ELR (cell line): ENCODE measurements at places on chromosomes 1 and 21.
A peak's percentile ranks its signal among the peaks of the same experiment; 100 is the strongest.

- no peak for DNase-seq
Observed at GRCh38 chr1:178796013-178796412, 71.0 kb downstream of the RALGPS2 start.

GRCh38 chr1:183168308-183168707 lies 17.8 kb upstream of the LAMC2 start:
- no peak for DNase-seq

DNA sequence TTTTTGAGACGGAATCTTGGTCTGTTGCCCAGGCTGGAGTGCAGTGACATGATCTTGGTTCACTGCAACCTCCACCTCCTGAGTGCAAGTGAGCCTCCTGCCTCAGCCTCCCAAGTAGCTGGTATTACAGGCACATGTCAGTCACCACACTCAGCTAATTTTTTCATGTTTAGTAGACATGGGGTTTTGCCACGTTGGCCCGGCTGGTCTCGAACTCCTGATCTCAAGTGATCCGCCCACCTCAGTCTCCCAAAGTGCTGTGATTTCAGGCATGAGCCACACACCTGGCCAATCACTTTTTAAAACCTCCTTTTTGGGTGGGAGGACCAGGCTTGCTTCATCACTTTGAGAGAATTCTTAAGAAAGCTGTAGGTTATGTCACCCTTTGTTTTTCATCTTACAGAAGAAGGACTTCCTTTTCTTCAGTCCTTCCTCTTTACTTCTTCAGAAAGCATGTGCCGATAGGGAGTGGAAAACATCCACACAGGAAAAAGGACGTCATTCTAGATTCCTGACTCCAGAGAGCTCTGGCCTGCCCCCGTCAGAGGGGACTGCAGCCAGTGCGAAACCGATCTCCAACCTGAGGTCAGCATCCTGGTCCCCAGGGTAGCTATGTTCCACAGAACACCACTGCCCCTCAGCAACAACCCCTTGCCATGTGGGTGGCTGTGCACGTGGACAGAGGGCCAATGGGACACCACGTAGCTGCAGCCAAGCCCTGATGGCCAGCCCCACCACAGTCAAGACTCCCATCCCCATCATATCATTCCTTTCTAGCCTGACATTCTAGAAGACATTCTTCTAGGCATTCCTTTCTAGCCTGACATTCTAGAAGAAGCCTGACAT lies 21.9 kb downstream of the NCF2 start:
- DNase-seq, result no peak

- DNase-seq, result no peak
Observed at GRCh38 chr1:103917795-103918194, 168.1 kb downstream of the AMY1C start.

DNA sequence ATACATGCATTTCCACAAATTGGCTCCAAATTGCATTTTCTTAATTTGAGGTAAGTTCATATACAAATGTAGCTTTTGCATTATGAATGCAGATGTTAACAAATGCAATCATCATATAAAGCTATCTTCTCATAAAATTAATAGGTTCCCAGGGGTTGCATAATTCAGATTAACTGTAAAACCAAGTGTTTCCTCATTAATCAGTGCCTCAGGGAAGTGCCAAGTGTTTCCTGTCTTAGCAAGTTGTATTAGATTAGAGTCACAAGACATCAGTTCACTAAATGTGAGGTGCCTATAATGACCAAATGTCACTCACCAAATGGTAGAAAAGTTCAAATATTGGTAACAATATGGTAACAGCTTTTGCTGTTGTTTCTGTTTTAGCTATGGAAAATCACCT lies 140.8 kb downstream of the PTGER3 start:
- DNase-seq, result no peak

- DNase-seq, result no peak
Observed at GRCh38 chr1:38746941-38747600, 112.5 kb downstream of the RRAGC start.

- peak; percentile 88 for DNase-seq
Observed at GRCh38 chr1:24149866-24150233, 6.9 kb upstream of the IL22RA1 start.

DNA sequence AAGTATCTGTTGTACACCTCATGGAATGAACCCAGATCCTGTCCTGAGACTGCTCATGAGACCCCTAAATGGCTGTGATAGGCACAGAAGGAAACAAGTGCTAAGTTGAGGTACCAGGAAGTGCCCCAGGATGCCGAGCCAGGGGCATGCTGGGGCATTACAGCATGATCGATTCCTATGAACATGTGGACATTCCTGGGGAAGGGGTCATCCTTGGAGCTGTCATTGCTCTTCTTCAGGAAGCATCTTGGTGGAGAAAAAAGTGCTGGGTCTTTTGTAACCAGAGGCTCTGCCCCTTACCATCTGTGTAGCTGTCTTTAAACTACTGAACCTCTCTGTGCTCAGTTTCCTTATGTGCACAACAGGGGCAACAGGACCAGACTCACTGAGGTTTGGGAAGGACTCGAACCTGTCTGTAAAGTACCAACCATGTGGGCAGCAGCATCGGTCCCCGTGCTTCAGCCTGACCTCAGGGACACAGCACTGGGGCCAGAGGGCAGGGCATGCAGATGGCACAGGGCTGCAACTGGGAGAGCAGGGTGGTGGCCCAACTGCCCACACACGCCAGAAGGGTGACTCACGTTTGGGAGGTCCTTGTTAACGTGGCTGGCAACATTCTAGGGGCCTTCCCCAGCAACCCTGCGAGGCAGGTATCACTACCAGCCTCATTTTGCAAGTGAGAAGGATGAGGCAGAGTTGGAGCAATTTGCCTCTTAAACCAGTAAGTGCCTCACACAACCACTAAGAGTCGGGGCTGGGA lies 142.3 kb upstream of the EDN2 start:
- DNase-seq, result peak; percentile 76

- DNase-seq, result no peak
Observed at GRCh38 chr1:6392809-6393399, 663 bp downstream of the ACOT7 start.

DNA sequence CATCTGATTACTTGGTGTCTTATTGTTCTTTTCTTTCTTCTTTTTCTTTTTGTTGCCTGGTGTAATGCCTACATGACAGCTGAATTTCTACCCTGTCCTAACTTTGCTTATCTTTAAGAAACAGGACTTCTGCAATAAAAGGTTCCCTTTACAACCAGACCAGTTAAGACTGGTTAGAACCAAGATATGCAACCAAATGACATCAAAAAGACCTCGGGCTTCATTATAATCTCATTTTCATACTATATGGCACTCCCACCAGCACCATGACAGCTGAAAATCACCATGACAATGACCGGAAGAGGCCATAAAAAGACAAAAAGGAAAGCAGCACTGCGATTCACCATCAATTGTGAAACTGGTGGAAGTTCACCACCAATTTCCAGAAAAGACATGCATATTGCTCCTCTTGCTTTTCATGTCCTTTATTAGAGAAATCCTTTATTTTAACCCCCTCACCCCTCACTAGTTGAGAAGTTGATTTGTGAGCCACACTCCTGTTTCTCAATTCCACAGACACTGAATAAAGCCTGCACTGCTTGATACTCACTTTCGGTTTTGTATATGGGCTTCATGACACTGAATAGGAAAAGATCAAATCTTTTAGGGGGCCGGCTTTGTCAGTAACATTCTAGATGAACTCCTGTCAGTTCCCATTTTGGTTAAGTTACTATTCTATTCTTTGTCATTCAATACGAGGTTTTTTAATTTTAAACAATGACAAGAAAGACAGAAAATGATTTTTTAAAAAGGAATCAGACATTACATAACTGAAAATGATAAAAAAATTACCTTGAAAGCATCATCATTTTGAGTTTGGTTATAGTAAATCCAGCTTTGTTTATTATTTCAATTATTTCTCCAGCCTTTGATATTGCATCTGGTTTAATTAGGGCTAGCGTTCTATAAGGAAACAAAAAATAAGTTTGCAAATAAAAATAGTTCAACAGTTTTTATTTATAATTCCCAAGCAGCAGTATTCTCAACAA lies 58.1 kb downstream of the NME7 start:
- no peak for DNase-seq

GRCh38 chr1:5750186-5751162 lies 241.8 kb downstream of the NPHP4 start:
- DNase-seq, result no peak

DNA sequence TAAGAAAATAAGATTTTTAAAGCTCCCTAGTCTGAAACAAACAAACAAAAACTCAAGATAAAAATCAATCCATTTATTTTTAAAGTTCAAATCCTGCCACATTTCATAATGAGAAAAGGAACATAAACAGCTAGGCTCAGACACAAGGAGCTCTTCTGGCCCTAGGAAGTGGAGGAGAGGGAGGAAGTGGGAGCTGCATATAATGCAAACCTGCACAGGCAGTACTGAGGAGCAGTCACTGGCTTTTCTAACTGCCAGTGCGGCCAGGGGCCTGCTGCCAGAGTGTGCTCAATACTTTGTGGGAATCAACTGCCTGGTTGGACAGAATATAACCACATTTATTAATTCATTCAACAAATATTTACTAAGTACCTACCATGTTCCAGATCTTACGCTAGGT lies 139.8 kb upstream of the SPATA6 start:
- DNase-seq, result no peak

- DNase-seq, result no peak
Observed at GRCh38 chr1:208837242-208837641, 593.1 kb upstream of the PLXNA2 start.

DNA sequence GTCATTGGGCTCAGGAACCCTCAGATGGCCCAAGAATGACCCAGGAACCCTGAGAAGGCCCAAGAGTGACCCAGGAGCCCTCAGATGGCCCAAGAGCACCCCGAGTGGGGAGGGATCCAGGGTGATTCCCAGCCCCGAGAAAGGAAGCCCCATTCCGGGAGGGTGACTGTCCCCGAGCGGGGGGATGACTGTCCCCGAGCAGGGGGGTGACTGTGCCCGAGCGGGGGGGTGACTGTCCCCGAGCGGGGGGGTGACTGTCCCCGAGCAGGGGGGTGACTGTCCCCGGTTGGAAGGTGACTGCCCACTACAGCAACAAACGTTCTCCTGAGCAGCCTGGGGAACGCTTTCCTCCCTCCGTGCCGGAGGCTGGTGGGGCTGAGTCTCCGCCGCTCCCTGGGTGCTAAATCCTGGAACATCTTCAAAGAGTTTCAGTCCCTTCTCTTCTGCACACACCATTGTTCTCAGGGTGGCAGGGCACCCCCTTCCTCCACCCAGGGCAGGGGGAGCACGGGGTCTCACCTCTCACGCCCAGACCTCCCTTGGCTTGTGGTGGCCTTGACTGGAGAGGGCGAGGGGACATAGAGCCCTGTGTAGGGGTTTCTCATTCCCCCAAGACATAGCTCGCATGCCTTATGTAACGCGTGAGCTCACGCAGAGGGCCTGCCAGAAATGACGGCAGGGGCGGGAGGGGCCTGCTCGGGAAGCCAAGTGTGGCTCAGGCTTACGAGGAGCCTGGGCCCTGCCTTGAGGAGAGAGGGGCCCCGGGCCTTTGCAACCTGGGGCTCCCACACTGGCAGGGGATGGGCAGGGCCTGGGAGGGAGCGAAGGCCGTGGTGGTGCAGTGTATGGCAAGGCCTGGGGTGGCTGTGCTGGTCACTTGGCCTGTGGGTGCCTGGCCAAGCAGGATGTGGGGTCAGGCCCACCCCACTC lies 14.3 kb upstream of the SKI start:
- peak; percentile 54 for DNase-seq

DNA sequence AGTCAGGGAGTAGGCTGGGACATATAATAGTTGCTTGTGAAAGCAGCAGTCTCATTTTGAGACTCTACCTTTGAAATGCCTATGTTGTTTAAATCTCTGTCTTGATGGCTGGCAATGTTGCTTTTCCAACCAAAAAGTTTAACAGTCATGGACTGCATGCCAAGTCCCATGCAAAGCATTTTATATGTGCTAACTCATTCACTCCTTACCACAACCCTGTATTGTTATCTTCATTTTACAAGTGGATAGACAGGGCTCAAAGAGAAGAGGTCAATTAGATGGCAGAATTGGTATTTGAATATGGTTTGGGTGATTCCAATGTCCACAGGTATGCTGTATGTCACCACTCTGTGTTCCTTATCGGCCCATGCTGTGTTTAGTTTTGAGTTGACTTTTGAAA lies 331.4 kb upstream of the USP24 start:
- no peak for DNase-seq

DNA sequence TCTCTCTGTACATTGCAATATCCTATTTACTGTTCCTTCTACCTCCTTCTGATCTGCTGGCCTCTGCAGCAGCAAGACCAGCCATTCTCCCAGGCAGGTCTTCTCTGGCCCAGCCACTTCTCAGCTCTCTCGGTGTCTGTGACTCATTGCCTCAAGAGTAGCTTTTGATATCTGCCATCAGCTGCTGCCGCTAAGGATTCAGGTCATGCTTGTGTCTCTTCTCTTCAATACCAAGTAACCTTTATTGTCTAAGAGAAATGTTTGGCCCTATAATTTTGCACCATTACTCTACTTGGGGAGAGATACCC lies 101.8 kb downstream of the TMEM53 start:
- no peak for DNase-seq

DNA sequence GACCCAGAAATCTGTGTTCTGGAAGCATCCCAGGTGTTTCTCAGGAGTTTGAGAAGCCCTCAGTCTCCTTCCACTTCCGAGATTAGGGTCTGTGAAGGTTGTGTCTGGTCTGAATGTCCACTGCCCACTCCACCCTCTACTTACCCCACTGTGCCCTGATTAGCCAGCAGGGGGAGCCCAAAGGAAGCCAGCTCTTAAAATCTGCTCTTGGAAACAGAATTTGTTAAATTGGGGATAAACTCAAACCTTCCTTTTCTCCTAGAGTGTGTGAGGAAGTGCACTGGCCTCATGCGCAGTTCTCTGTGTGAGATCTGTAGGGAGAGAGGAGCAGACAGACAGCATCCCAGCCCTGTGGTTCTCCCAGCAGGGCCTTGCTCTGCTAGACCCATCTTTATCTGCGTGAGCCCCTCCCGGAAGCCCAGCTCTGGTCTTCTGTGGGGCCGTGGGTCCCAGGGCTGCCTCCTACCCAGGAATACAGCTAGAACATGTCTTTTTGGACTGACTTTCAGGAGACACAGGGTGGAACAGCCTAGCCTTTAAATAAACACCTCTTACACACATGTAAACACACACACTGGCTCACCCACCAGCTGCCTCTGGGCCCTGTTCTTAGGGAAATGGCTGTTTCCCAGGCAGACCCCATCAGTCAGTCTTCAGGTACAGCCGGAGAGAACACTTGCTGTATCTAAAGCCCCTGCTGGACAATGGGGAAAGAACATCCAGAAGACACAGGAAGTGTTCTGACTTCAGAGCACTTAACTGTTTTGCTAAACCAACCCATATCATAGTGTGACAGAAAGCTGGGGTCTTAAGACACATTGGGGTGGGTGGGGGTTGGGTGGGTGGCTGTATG lies 52.2 kb downstream of the SMYD2 start:
- DNase-seq, result peak; percentile 68

- peak; percentile 59 for DNase-seq
Observed at GRCh38 chr1:30923597-30923996, 15.0 kb upstream of the SDC3 start.

GRCh38 chr1:203996126-203996525 lies 76.8 kb upstream of the SOX13 start:
- no peak for DNase-seq

GRCh38 chr1:109802136-109802900 lies 38.6 kb upstream of the EPS8L3 start:
- no peak for DNase-seq

- DNase-seq, result no peak
Observed at GRCh38 chr1:233277637-233278606, 17.6 kb downstream of the PCNX2 start.

- no peak for DNase-seq
Observed at GRCh38 chr1:238648751-238649150, 737.6 kb upstream of the CHRM3 start.
